ENCODE measurements at places on chromosomes 1 and 21.

DNA sequence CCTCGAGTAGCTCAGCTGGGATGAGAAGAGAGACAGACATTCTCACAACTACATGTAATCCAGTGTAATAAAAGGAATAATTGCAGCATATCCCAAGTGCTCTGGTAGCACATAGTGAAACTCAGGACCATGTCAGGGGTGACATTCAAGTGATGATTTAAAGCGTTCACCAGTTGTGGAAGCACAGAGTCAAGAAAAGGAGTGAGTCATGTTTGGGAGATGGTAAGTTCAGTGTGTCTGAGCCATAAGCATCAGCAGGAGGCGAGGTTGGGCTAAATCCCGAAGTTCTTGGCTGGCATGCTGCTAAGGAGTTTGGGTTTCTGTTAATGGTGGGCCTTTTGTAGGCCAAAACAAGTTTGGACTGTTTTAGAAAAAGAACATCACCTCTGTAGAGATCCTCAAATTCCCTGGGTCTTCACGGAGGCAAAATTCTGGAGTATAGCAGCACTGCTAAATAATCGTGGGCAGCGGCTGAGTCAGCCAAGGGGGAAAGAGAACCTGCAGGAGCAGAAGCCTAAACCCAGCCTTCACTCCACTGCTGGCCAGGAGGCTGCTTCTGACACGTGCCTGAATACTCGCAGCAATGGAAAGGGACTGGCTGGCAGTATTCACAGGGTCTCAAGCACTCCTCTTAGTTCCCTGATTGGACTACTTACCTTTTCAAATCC lies 7.2 kb upstream of the NHLH1 start:
- no peak for DNase-seq

DNA sequence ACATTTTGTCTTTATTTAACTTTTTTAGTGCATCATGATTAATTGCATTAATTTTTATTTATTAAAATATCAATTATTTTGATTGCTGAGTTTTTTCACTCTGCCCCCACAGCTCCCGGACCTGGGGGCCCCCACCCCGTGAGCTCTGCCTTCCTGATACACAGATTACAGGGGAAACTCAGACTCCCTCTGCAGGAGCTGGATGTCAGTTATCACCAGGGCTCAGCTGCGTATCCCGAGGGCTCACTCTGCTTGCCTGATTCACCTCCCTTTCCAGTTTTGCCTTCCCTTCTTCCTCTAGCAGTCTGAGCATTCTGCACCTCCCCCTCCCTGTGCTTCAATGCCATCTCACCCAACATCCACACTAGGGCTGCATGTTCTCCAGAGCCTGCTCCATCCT lies 98.2 kb downstream of the ATP1A1 start:
- DNase-seq: no peak

DNA sequence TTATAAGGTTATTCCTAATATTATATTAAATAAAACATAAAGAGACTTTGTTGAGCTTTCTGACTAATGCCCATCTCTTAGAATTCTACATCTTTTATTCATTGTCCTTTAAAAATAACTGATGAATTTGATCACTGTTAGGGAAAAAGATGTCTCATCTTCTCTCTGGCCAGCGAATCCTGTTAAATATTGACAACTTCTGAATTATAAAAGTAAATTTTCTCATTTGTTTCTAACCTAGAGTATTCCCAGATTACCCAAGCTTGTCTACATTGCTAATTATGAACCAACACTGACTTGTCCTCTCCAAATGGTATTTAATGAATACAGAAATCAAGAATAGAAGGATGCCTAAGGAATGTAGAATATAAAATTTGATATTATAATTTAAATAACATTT lies 24.8 kb upstream of the KCTD3 start:
- no peak for DNase-seq

GRCh38 chr1:152015766-152016165 lies 21.0 kb downstream of the S100A11 start:
- DNase-seq: no peak

GRCh38 chr1:229138058-229138457 lies 132.9 kb upstream of the RAB4A start:
- no peak for DNase-seq

DNA sequence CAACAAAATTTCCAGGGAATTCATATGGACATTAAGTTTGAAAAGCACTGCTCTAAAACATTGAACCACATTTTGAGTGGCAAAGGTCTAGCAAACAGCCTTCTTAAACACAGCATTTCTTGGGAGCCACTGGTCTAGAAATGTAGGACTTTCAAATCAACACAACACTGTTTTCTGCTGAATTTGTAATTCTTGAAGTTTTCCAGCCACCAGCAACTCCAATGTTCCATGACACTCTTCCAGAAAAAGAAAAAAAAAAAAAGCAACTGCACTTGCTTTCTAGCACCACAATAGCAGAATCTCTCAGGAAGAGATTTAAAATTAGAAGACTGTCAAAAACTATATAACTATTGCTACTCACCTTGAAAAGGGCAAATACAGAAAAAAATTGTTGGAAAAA lies 4.5 kb downstream of the SYDE2 start:
- DNase-seq: no peak

DNA sequence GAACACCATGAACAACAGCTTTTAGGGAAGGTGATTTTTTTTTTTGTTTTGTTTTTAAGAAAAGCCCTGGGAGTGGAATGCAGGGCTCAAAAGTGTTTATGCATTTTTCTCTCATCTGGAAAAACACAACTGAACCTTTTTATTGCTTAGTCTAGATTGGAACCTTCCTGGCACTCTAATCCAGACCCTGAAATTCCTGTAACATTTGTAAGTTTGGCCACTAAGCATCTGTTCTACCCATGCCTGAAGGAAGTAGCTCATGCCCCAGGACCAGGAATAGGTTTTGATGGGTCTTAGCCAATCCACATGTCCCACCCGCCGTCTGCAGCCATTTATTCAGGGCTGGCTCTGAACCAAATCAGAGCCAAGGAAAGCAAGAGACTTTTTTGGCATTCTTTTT lies 39.7 kb upstream of the SLC2A1 start:
- DNase-seq: no peak

DNA sequence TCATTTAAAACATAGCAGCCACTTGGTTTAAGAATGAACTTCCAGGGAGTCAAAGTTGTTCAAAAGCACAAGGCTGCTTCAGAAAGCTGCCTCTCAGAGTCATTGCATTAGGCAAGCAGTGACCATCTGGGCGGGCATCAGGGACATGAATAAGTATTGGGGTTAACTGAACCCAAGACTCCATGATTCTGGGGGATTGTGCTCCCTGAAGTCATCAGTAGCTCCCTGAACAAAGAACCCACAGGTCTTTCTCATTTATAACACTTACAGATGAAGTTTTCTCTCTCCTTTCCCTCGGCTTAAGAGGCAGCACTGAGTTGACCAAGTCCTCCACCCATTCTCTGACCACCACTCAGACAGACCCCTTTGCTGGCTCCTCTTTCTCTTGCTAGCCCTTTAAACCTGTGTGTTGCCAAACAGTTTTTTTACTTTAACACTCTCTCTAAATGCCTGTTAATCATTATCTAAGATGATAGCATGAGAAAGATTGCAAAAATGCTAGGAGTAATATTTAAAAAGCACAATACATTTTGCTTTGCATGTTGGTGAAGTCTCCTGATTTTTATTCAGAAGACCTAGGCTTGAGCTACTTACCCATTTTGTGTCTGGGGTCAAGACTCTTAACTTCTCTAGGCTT lies 77.0 kb upstream of the ARHGAP29 start:
- DNase-seq: no peak

GRCh38 chr1:169044296-169044695 lies 62.2 kb upstream of the ATP1B1 start:
- DNase-seq: no peak

GRCh38 chr1:239891621-239892358 lies 199.9 kb upstream of the FMN2 start:
- no peak for DNase-seq

DNA sequence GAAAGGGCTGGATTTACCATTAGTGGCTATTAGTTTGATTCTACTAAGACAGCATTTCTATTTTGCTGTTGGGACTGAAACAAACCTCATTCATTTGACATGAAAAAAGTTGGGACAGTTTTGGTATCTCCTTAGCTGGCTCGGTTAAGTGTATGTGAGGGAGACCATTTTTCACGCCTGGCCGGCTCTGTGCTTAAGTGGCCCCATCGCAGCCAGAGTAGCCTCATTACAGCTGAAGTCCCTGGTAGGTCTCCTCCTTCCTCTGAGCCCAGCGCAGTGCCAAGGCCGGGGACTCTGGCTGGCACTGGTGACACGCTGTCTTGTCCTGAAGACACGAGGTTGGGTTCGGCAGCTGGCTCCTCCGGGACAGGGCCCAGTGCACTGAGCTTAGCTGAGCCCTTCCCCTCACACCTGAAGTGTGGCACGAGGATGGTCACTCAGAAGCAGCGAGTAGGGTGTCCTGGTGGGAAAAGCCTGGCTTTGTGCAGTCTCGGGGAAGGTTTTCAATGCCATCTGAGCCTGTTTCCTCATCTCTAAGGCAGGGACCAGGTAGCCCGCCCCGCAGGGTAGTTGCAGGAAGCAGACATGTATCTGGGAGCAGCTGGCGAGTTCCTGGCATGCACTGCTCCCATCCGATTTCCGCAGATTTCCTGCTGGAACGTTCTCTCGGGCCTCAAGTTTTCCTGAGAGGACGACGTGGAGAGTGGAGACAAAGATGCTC lies 196.5 kb downstream of the DYRK1A start:
- no peak for DNase-seq

DNA sequence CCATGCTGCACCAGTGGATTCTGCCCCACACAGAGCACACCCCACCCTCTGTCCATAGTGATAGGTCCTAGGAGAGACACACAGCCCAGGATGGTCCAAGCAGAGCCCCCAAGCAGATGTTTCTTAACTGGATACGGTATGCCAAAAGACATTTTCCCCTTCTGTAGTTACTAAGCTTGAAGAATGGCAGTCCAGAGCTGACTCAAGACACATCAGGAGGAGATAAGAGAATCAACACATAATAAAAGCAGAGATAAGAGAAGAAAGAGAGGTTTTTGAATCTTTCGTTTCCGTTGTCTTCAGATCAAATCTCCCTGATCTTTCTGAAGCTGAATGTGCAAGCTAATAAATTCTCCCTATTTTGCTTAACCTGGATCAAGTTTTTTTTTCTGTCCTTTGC lies 21.8 kb upstream of the CASQ2 start:
- DNase-seq: no peak

GRCh38 chr1:170376801-170377385 lies 155.1 kb upstream of the GORAB start:
- no peak for DNase-seq

DNA sequence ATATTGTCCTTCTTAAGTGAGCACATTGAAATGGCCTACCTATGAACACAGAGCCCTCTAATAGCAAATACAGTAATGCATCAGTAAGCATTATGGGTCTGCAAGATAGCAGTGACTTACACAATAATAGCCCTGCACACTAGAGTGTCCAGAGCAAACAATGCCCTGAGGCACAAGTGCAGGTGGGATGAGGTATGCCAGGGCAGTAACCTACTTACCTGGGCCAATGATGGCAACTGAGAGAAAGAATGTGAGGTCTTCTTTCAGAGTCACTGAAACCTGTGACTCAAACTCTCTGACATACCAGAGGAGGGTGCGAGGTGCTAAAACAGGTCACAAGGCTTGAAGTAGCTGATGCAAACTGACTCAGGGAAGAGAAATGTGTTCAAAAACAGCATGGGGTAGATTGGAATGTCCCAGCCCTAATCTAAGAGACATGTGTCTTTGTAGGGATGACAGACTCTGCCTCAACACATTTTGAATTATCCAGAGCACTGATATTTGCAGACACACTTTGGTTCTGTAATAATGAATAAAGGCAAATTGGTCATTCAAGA lies 168.5 kb upstream of the RUNX1 start:
- no peak for DNase-seq

GRCh38 chr21:14582934-14583628 lies 37.0 kb upstream of the SAMSN1 start:
- no peak for DNase-seq

DNA sequence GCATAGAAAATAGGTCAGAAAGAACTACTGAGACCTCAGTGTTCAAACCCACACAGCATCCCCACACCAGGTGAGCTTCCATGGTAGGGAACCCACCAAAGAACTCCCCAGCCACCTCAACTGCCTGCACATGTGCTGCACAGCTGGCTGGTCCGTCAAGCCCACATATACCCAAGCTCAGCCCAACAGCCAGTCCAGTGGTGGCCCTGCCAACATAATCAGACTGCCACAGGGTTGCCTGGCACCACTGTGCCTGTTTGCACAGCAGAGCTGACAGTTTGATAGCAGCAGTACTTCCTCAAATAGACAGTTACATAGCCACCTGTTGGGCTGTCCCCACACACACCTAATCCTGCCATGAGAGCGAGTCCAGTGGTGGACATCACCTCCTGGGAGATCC lies 283.3 kb upstream of the PRMT6 start:
- DNase-seq: no peak
